ENCODE measurements at places on chromosomes 1 and 21. TPM values are rescaled to one million over a fixed set of nuclear protein-coding genes. Genes with fewer than 3 reads are reported as not detected.

DNA sequence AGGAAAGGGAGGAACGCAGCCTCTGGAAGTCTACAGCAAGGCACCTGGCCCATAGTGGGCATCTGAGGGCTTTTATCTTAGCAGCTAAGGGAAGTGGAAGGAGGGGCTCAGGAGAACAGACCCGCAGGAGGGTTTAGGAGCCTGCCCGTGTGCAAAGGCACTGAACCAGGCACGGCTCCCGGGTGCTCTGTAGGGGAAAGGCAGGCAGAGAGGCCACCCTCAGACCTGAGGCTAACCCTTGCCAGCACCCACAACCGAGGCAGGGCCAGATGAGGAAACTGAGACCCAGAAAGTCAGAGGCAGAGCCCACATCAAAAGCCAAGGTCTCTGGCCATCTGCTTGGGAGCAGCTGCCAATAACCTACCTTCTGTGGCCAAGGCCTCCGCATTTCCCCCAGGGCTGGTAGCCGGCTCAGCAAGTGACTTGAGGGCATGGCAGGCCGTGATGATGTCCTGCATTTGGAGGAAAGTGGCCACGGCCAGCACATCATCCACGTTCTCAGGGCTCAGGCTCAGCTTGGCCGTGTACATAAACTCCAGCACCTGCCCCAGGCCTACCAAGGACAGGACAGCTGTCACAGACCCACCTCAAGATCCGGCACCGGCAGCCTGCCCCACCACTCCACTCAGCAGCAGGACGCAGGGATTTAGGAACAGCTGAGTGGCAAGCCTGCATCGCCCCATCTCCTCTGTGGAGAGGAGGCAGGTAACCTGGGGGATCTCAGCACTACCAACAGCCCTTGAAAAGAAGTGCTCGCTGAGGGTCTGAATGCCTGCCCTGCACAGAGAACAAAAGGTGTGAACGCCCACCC lies 29.1 kb downstream of the ZBTB17 start:
- DNase-seq: no peak

- no peak for DNase-seq
These were observed 18.6 kb upstream of the ADGRB2 start for GRCh38 chr1:31782421-31783410.

DNA sequence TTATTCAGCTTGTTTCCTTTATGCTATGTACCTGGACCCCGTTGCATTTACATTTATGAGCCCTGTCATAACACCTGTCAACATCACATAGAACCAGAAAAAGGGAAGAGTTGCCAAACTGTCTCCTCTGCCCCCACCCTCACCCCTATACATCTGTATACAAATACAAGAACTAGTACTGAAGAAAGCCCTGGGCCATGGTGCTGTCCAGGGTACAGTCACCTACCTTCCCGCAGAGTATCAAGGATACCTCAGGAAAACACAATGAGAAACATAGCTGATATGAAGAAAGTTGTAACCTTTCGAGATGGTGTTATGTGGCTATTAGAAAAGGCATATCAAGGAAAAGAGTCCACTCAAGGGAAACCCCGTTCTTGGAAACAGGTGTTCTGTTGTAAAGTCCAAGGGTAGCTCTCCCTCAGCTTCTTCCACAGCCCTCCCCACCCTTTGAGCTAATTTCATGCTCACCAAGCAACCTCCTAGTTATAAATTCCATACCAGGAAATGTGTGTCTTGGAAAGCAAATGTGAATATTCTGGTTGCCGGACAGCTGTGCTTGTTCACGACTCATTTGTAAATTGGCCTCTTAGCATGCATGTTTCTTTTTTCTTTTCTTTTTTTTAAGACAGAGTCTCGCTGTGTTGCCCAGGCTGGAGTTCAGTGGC lies 16.7 kb upstream of the AVPR1B start:
- DNase-seq: no peak

- DNase-seq: no peak
These were observed 19.2 kb upstream of the CHIA start for GRCh38 chr1:111271464-111271801.

The PLA2G2F gene
- total RNA-seq: not detected

The C1QB gene
- total RNA-seq: not detected

Measured in HepG2 (cell line).